ENCODE measurements at places on chromosomes 12 and 14. TPM values are rescaled to one million over a fixed set of nuclear protein-coding genes. Genes with fewer than 3 reads are reported as not detected.

DNA sequence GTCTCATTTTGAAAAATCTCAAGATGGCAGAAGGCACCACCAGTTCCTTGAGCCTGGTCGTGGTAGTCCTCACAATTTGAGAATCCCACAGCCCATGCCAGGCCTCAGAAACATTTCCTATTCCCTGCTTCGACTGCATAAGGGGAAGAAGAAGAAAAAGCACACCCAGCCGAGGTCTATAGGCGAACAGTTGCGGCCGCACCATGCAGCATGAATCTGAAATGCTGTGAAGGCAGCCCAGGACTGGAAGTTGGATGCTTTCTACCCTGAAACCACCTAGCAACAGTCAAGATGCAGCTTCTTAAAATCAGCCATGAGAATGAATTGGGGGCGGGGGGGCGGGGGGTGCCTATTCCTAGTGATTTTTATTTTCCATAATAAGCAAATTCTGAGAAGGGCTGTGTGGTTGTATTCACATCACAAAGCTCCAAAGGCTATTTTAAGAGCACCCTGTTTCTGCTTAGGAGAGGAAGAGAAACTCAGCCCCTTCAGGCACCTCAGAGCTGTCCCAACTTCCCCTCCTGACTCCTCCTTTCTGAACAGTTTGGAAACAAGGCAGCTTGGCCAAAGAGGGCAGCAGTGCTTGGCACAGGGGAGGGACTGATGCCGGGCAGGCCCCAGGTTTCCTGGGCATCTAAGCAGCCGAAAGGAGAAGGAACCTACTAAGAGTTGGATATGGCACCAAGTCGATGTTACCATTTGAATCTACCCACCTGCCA lies 172.5 kb upstream of the FOXN3 start:
- DNase-seq, result no peak

Gene ZC2HC1C
- total RNA-seq, result 0.45 TPM

DNA sequence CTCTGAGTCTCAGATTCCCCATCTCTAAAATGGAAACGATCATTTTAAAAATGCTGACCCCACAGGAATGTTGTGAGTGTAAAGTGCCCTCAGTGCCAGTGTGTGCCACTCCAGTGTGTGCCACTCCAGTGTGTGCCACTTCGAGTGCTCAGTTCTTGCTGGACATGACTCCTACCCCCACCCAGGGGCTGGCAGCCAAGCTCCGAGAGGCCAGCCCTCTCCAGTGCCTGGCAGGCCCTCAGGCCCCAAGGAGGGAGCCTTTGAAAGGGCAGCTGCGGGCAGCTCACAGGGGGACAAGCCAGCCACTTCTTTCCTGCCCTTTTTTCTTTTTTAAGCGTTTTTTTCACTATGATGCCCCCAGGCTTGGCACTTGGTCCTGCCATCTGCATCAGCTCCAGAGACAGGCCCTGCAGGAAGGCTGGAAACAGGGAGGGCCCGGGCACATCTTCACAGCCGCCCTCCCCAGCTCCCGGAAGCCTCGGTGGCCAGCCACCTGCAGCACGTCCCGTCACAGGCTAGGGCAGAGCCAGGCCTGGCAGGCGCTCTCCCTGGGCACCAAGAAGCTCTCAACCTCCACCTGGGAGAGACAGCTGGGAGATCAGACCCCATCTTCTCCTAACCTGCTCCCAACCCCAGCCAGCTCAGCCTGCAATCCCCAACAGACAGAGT lies 29.8 kb downstream of the NCOR2 start:
- no peak for DNase-seq

GRCh38 chr14:105933238-105933637 lies 406.9 kb downstream of the TMEM121 start:
- no peak for DNase-seq
